K562 (cell line): ENCODE measurements at places on chromosomes 4 and X.

- H3K36me3 ChIP-seq: peaks cover 21% of the 10 kb centered on the region; the same call in 2 of the 3 replicates
- DNase-seq: peak; percentile 31
- H3K4me3 ChIP-seq: no peak overlapping the region
- no peaks in the 10 kb centered on the region for H3K27me3 ChIP-seq
Observed at GRCh38 chrX:49071877-49072711, 1.7 kb downstream of the PRAF2 start.

GRCh38 chrX:152061083-152061482, 77.3 kb downstream of the MAGEA10 start:
- DNase-seq: no peak
- no peaks in the 10 kb centered on the region for H3K36me3 ChIP-seq
- H3K27me3 ChIP-seq: no peaks in the 10 kb centered on the region
- H3K27ac ChIP-seq: no peak overlapping the region
- H3K4me1 ChIP-seq: no peaks in the 10 kb centered on the region
- H3K4me3 ChIP-seq: no peak overlapping the region

DNA sequence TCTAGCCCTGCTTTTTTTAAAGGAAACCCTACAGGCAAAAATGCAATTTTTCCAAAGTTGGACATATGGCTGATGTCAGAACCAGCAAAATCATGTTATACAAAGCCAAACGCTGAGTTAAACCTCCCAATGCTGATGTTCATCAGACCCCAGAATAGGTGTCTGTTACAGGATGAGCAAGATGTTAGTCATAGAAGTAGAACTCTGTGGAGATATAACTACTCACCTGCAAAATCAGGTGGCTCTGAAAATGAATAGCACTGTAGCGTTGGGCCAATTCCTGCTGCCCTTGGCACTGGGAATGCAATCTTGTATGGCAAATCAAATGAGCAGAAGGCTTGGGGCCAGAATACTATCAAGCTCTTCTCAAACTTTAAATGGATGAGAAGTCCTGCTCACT, 634.1 kb downstream of the RPA4 start:
- H3K4me1 ChIP-seq: no peaks in the 10 kb centered on the region
- H3K27me3 ChIP-seq: no peaks in the 10 kb centered on the region
- no peak for DNase-seq
- no peak overlapping the region for H3K27ac ChIP-seq
- no peaks in the 10 kb centered on the region for H3K36me3 ChIP-seq

DNA sequence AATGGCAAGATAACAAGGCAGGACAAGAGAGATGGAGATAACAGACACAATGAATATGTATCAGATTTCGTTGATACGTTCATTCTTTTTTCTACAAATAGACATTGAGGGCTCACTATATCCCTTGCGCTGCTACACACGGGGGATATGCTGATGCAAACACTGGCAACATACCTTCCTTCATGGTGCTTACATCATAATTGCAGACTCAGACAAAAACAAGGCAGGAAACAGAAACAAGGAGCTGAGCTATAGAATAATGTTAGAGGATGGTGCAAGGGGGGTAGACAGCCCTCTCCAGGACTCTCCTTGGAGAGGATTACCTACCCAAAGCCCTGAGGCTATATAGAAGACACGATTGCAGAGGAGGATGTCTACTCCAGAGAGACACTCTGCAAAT, 1069.5 kb downstream of the DMD start:
- H3K27me3 ChIP-seq: no peaks in the 10 kb centered on the region
- H3K36me3 ChIP-seq: no peaks in the 10 kb centered on the region
- H3K27ac ChIP-seq: no peak overlapping the region
- H3K4me1 ChIP-seq: no peaks in the 10 kb centered on the region
- no peak overlapping the region for H3K4me3 ChIP-seq

- H3K36me3 ChIP-seq: peaks cover 27% of the 10 kb centered on the region
- no peaks in the 10 kb centered on the region for H3K4me1 ChIP-seq
- no peak overlapping the region for H3K4me3 ChIP-seq
- no peak for DNase-seq
- no peaks in the 10 kb centered on the region for H3K27me3 ChIP-seq
Observed at GRCh38 chrX:131816551-131817136, 206.5 kb upstream of the STK26 start.
